Stimulated activated CD4-positive, alpha-beta T cell treated with anti-CD3 and anti-CD28 coated beads, TNF-alpha, amount 100 ng/mL, for 1 hour (primary cell): ENCODE measurements at places on chromosomes 12 and 14.

GRCh38 chr14:55705651-55706364 lies 125.8 kb downstream of the KTN1 start:
- no peak for DNase-seq

- DNase-seq, result no peak
Measured at GRCh38 chr14:40119765-40120164, 687.5 kb upstream of the FBXO33 start.

DNA sequence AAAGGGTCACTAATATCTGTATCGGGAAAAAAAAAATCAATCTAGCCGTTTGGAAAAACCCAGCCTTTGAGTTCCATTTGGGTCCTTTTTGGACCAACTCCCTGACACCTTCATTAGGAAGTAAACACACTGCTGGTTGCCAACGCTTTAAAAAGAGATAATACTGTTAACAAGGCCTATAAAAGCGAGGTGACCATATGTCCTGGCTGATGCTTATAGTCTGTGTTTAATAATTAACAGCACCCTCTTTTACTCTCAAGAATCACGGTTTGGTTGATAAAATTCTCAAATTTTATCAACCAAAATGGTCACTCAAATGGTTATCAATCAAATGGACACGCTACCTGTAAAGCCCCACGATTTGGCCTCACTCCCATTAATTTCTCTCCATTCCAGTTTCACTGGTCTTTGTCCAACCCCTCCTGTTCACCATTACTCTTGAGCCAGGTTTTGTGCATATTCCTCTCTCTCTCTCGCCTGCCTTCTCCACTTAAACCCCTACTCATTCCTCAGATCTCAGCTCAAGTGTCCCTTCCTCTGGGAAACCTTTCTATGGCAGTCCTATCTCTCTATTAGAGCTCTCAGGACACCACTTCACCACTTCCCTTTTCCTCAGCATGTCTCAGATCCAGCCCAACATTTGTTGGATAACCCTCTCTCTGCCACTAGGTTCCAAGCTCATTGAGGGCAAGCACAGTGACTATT lies 9.5 kb downstream of the BTG1 start:
- no peak for DNase-seq

GRCh38 chr12:68364893-68365725 lies 32.9 kb upstream of the MDM1 start:
- peak; percentile 50 for DNase-seq

DNA sequence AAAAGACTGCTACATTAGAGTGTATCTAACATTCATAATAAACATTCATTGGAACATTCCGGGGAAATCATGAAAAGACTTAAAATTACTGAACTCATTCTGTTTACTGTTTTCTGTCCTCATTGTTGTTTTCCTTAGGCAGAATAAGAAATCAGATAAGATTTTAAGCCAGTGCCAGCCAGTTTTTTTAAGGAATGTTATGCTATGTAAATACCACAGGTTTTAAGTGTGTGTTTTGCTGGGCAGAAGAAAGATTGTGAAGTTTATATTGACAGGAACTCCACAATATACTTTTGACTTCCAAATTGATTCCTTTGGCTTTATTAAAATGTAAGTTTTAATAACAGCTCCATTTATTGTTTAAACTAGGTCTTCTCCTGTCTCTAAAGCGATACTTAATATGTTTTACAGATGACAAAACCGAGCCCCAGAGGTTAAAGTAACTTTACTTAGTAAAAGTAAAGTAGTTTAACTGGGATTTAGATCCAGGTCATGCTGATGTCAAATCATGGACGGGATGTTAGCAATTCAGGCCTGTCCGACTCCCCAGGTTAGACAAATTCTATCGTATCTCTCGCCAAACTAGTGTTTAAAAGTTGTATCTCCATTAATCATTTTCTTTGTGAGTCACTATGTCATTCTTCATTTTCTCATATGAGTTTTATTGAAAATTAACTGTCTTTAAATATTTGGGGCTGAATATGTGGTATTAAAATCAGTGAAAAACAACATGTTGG lies 1.7 kb downstream of the LARP4 start:
- no peak for DNase-seq

GRCh38 chr14:88005978-88006851 lies 1.3 kb downstream of the GPR65 start:
- peak; percentile 28 for DNase-seq

DNA sequence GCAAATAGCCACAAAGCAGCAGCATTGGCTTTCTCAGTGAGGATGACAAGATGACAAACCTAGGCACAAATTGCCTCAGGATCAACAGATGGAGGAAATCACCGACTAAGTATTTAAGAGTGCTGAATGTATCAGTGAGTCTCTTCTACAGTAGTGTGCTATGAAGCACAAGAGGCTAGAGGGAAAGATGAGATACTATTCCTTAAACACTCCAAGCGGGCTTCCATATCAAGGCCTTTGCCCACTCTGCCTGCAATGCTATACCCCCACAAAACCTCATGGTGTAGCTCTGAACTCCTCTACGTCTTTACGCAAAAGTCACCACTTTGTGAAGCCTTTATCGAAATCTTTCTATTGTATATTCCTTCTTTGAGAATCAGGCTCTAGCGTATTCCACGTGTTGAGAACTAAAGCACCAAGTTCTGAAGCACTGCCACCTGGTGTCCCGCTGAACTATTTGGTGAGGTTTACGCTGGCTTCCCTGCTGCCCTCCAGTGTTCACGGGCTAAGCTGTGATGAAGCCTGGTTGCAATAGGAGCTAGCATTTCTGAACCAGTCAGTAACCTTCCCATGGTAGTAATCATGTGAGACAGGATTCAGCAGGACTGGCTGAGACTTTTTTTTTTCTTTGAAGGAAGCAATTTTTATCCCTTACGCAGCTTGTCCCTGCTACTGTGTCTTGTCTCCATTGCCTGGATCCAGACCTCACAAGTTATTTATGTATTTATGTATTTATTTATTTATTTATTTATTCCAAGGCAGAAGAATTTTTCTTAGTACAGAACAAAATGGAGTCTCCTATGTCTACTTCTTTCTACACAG lies 426.5 kb upstream of the OR4E1 start:
- DNase-seq, result peak; percentile 8

DNA sequence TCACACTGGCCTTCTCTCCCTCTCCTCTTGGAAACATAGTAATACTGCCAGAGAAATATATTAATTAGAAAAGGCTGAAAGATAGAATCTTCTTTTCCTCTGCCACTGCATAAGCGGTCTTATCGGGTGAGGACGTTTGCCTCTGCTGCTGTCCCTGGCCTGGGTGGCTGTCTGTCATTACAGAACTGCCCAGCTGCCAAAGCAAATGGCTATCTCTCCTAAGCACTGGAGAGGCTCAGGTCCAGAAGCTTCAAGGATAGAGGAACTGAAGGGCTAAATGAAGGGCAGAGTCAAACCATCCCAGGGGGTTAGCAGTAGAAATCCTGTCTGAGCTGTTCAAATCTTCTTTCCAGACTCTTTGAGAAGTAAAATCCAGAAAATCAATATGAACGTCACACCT lies 198.6 kb upstream of the CAND1 start:
- no peak for DNase-seq
